Pulmonary artery endothelial cell (primary cell): ENCODE measurements at places on chromosomes 13 and 19.
A peak's percentile ranks its signal among the peaks of the same experiment; 100 is the strongest.

- DNase-seq = no peak
Measured at GRCh38 chr19:16208847-16209665, 11.3 kb downstream of the AP1M1 start.

DNA sequence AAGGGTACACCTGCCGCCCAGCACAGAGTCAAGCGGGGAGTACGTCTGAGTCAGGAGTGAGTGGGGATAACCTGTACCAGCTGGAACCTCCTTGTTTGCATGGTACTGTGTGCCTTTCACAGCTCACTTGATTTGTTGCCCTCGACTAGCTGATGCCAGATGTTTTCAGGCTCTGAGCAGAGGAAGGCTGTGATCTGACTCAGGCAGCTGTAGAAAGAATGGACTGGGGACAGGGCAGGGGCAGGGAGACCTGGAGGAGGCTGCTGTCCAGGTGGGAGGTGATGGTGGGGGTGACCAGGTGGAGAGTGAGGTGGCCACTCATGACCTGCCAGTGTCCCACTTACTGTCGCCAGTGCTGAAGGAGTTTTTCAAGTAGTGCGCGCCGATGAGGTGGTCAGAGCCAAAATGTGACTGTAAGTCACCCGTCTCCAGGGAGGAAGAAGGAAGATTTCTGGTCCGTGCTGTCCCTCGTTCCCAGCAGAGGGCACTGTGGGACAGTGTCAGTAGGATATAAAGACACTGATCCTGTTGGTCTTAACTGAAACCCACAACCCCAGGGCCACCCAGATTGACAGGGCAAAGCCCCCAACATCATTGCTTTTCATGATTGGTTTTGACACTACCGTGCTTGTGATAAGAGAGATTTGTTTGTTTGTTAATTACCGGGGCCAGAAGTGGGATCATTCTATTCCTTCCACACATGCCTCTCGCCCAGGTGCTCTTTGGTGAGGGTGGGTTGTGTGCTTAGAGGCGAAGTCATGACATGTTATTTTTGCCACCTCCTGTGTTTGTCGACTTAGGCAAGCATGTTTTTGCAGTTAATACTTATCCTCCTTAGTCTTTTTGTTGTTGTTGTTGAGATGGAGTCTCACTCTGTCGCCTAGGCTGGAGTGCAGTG is 128.4 kb downstream of the DPF1 start:
- peak; percentile 33 for DNase-seq

DNA sequence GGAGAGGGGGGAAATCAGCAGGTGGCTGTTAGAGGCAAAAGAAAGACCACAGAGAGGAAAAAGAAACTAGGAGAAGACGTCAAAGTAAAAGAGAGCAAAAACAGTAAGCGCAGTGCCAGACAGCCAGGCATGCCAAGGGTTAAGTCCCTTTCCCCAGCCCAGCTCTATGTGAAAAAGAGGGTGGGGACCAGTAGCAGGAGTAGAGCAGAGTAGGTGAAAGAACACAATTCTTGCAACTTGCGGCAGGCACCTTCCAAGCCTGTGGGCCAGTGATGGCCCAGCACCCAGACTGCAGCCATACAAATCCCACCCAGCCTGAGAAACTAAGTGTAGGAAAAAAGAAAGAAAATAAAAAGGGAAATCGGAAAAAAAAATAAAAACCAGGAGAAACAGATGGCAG is 64.2 kb upstream of the ZNF85 start:
- DNase-seq = no peak

- no peak for DNase-seq
Measured at GRCh38 chr13:96817336-96817941, 176.8 kb downstream of the OXGR1 start.

GRCh38 chr13:20989656-20990321 is 71.6 kb downstream of the LATS2 start:
- DNase-seq = no peak

DNA sequence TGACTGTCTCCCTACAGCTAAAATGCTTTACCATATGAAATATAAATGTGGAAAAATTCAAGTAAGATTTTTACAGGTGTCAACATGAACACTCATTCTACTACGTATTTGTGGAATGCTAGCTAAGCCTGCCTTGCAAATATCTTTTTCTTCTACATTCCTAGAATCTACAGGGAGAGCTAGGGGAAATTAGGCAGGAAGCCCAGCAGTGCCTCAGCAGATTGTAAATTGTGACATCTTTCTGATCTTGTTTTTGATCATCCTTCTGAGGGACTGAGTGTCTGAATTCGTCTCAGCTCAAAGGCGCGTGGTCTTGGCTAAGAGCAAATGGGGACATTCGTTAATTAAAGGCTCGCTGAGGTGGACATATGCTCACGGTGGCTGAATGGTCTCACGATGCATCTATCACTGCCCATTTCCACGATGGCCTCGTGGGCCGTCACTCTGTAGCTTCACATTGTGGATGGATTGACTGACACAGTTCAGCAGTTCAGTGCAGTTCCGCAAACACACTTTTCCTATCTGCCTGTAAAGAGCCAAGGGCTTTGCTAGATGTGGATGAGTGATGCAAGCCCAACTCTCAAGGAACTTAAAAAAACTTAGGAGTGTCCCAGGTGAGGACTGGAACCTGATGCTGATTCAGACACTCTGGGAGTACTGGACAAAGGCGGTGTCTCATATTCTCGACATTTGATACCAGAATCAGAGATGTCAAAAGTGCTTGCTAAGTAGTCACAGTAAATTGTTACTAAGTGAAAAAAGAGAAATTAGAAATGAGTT is 562.5 kb downstream of the EFNB2 start:
- DNase-seq = no peak

DNA sequence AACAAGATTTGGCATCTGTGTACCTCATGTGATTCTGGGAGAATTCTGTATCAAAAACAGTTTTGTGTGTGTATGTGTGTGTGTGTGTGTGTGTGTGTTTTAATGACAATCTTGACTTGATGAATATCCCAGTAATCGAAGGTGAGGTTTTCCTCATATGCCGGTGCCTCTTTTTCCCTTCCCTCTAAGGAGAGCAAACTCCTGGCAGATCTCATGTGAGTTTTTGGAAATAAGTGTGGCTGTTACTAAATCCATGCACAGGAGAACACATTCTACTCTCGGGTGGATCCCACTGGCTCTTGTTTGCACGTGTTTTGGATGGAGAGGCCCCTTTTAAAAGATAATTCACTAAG is 29.0 kb upstream of the CEBPG start:
- no peak for DNase-seq

GRCh38 chr13:97119943-97120342 is 102.2 kb upstream of the MBNL2 start:
- no peak for DNase-seq

DNA sequence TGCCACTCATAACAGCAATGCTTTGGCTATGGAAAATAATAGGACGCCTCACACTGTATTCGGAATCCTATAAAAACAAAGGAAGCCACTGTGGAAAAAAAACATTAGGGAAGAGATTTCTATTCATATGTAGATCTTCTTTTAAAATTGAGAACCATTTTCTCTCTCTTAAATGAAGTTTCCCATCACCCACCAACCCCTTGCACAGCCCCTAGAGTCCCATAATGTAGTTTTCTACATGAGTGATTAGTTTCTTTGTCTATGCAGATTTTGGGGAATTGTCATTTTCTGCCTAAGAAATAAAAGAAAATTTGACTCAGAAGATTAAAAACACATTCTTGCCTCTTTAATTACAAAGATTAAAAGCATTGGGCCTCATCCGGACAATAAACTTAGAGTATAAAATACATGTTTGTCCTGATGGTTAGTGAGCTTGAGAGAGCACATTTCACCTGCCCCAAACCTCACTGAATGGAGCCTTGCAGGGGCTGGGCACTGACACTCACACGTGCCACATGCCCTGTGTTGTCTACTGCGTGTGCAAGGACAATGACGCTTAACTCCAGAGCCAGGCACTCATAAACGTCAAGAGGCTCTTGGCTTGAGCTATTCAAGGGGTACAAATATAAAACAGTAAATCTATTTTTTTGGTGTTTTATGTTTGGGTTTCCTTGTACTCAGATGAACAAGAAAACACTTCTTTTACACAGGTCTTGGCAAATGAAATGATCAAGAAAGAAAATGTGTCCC is 40.0 kb upstream of the KL start:
- no peak for DNase-seq

GRCh38 chr19:41297628-41298347 is 12.2 kb upstream of the CCDC97 start:
- no peak for DNase-seq
